ENCODE measurements at places on chromosomes 5 and 9.

DNA sequence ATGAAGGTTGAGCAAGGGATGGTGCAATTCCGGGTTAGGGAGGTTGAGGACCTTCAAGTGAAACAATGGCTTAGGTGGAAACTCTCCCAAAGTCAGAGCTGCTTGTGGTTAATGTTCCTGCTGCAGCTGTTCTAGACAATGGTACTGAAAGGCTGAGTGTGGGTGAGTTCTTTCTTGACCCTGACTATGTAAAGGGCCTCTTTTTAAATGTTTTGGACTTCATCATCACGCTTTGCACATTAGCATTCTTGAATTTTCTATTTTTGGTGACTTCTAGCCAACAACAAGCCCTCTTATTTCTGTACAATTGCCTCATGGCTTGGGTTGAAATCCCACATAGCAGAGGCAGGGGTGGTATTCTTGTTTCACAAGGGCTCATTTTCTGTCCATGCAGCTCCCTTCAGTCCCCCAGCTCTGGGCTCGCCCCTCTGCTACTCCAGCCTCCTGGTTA is 136.3 kb upstream of the ANKRD55 start:
- DNase-seq = no peak

- no peak for DNase-seq
These were observed 152.4 kb downstream of the LRRC70 start for GRCh38 chr5:62731022-62731421.

DNA sequence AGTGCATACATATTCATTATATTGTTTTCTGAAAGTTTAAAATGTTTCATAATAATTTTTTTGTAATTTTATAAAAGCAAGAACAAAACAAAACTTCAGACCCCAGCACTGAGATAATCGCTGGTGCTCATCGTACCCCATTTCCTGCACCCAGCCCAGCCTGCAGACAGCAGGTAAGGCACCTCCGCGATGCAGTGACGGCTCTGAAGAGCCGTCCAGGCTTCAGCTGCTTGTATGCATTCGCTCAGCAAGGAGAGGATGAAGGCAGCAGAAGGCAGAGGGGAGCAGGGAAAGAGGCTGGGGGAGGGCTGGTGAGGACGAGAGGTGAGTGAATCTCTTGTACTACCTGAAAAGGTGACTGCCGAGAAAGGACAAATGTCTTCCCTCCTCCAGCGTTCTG is 153.5 kb downstream of the TTLL11 start:
- no peak for DNase-seq

DNA sequence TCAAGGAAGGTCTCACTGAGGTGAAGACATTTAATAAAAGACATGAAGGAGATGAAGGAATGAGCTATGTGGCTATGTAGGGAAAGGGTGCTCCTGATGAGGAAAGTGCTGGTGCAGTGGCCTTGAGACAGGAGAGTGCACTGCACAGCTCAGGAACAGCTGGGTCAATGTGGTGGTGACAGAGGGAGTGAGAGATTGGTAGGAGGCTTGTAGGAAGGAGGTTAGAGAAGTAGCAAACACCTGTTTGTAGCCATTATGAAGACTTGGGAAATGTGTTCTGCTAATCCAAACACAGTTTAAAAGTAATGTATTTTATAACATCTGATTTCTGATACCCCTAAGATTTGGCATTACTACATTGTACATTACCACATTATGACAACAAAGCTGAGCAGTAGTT is 115.1 kb upstream of the MTAP start:
- DNase-seq = no peak

DNA sequence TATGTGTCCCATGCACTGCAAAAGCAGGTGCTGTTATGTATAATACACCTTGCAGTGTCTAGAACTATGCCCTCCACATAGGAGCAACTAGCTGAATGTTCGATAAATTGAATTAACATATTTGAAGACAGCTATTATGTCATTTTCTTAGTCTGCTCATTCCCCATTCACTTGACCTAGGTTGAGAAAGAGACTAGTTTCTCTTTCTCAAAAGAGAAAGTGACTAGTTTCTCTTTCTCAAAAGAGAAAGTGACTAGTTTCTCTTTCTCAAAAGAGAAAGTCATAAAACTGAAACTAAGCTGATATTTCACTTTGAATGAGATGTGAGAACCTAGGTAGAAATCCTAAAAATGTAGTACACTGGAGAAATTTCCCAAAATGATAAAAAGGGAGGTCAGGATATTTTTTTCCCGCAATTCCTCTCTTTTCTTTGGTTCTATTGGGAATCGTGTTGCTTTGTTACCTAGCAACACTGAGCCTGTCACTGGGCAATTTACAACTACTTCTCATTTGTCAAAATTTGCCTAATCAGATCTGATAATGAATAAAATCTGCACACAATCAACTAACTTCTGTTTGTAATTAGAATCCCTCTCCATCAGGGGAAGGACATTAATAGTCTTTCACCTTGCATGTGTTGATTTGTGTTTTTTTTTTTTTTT is 132.0 kb upstream of the GRIA1 start:
- no peak for DNase-seq

- DNase-seq = no peak
These were observed 65.0 kb upstream of the GGTA1 start for GRCh38 chr9:121564504-121565260.

GRCh38 chr5:153901449-153901848 is 137.3 kb downstream of the FAM114A2 start:
- no peak for DNase-seq

DNA sequence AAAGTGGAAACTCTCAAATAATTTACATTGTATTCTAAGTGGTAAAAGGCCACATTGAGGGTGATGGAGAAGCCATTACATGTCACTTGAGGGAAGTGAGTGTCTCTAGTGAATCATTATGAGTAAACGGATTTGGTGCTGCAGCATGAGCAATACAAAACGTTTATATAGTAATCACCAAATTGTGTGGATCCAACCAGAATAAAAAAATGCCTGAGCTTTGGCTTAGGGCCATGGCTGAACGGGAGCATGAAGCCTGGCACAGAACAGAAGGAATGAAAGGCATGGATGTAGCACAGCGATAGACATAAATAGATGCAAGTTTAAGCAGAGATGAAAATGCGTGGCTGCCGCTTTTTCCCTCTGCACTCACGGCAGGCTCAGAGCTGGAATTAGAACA is 58.3 kb downstream of the PTTG1 start:
- DNase-seq = no peak

GRCh38 chr5:172235132-172235780 is 41.3 kb downstream of the EFCAB9 start:
- no peak for DNase-seq

GRCh38 chr9:32968101-32969011 is 33.1 kb downstream of the APTX start:
- DNase-seq = peak; percentile 42

- no peak for DNase-seq
These were observed 28.2 kb downstream of the RNF145 start for GRCh38 chr5:159181152-159181551.

All from effector CD4-positive, alpha-beta T cell (primary cell).